ENCODE measurements at places on chromosomes 16 and 17. TPM values are rescaled to one million over a fixed set of nuclear protein-coding genes. Genes with fewer than 3 reads are reported as not detected.

Gene TBC1D3C
- total RNA-seq, result not detected

Gene COPS3
- 89.0 TPM for total RNA-seq

Gene SYCE1L
- total RNA-seq, result 1.2 TPM

Gene CSH2
- total RNA-seq, result not detected

Gene ACSF3
- 18.8 TPM for total RNA-seq

Gene MC1R
- 8.6 TPM for total RNA-seq

Gene NUPR1
- total RNA-seq, result 37.0 TPM

Gene CORO6
- 7.0 TPM for total RNA-seq

Gene TLCD2
- 3.6 TPM for total RNA-seq

Gene WNK4
- 0.06 TPM for total RNA-seq

Gene PRAC1
- not detected for total RNA-seq

Gene PRRT2
- 0.26 TPM for total RNA-seq

Gene CA5A
- not detected for total RNA-seq

Gene NPIPA3
- 1.3 TPM for total RNA-seq

Gene PRSS36
- total RNA-seq, result 0.53 TPM

Gene CDH11
- 405 TPM for total RNA-seq

Gene PPP1R27
- not detected for total RNA-seq

Gene JUP
- total RNA-seq, result 22.9 TPM

Gene TAX1BP3
- total RNA-seq, result 130 TPM

Gene ABCC6
- total RNA-seq, result 0.75 TPM

Gene ARL6IP1
- total RNA-seq, result 325 TPM

Gene HASPIN
- 3.8 TPM for total RNA-seq

Gene KRT36
- not detected for total RNA-seq

Gene COX10
- 9.6 TPM for total RNA-seq

Gene MYH13
- not detected for total RNA-seq

Gene SMIM36
- not detected for total RNA-seq

Gene SDR42E1
- total RNA-seq, result under 0.01 TPM

Gene CLEC3A
- not detected for total RNA-seq

Gene TMEM238L
- total RNA-seq, result not detected

Gene SPN
- total RNA-seq, result not detected

Gene ITGAX
- 0.26 TPM for total RNA-seq

Gene FCSK
- 9.2 TPM for total RNA-seq

Gene PIK3R5
- 0.26 TPM for total RNA-seq

Gene HOXB8
- total RNA-seq, result not detected

Gene TEN1
- 18.3 TPM for total RNA-seq

Gene TBC1D28
- total RNA-seq, result not detected

Gene EFNB3
- total RNA-seq, result under 0.01 TPM

Gene CHRNE
- total RNA-seq, result 0.19 TPM

Gene ADAM11
- under 0.01 TPM for total RNA-seq

Gene CHST4
- total RNA-seq, result not detected
